Stimulated activated CD4-positive, alpha-beta T cell treated with anti-CD3 and anti-CD28 coated beads, Interleukin-1b, Interleukin-23, amount 100 ng/mL, for 4 hours (primary cell): ENCODE measurements at places on chromosomes 4 and X.

DNA sequence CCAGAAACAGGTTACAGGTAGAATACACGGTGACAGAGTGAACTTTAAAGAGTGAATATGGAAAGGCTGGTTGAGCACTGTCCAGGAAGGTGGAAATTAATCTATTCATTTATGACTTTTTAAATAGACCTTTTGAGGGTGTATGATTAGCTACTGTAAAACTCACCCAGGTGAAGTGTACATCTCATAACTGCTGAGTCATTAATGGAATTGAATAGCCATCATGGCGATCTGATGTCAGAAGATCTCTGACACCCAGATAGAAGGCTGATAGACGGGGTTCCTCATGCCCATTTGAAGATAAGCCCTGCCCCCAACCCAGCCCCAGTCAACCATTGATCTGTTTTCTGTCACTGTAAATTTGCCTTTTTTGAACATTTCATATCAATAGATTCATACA, 84.0 kb downstream of the PRSS12 start:
- no peak for DNase-seq

DNA sequence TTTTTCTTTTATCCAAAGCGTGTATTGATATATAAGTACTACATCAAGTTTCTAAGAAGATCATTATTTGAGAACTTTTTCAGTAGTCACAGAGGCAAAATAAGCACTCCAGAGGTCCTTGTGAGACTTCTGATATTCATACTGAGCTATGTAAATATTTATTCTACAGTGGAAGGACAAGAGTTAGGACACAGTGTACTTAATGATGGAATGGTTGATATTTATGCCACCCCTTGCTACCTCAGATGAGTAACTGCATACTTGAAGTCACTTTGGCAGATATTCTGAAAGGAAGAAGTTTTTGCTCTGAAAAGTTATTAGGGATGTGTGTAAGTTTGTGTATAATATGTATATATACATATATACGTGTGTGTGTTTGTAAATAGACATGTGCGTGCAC, 30.3 kb downstream of the MAGEA1 start:
- no peak for DNase-seq

- no peak for DNase-seq
These were observed 59.7 kb downstream of the AFM start for GRCh38 chr4:73541251-73541650.

DNA sequence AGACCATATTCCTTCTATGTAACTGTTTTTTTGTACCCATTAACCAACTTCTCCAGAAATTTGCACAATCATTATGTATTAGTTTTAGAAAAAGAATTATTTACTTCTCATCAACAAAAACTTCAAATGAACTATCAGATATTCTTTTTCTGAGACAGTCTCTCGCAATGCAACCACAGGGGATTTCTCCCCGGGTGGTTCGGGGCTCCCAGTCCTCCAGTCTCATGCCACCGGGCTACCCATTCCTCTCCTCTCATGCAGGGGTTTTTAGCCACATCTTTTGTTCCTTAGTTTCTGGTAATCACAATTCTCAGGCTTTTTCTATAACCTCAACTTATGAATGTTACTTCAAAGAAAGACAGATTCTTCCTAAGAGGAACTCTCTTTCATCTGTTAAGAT, 46.6 kb upstream of the CLNK start:
- DNase-seq: no peak

GRCh38 chrX:7635604-7636003, 207.4 kb upstream of the VCX start:
- DNase-seq: no peak

DNA sequence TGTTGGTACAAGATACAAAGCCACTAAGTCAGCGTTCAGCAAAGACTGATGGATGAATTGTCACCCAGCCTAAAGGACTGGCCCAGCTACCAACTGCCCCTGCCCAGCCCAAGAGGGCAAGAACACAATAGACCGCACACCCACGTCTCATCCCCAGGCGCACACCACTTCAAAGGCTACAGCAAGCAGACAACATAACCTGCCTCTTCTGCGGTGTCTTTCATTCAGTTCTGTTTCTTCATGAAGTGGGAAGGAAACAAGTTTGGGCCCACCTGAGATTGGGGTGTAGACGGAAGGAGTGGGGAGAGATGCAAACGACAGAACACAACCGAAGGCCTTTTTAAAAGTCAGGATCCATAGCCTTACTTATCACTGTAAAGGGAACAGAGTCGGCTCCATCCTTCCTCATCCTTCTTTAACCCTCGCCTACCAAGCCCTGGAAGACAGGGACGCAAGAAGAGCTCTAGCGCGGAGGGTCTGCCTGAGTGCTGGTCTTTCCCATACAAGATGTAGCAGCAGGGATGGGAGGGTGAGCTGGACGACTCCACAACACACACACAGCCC, 691 bp downstream of the SCARB2 start:
- DNase-seq: no peak

- no peak for DNase-seq
These were observed 329.9 kb downstream of the NAF1 start for GRCh38 chr4:162836773-162837172.

DNA sequence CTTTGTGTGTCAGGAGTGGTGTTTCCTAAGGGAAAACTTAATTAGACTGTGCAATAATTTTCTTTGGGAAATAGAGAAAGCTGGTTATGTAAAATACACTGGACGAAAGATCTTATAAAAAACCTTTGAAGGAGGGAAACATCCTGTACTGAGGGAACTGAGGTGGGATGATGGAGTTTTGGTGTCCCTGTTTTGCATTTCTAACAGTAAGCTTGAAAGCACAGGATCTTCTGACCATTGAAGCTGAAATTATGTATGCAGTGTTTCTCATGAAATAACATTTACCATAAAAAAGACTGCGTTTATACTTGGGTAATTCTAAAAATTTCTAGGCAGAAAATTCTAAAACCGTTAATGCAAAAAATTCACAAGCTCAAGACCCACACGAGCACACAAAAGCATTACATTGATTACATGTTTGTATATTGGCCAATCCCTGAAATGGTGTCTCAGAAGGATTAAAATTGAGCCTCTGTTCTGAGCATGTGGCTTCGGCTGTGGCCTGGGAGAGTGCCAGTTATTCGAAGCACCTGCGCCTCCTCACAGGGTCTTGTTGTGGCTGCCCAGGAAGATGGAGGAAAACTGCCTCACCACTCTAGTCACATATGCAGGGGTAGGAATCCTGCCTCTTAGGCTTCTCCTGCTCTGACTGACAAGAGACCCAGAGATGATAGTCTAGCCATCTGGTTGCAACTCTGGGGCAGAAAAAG, 49.5 kb downstream of the JADE3 start:
- DNase-seq: no peak
